ENCODE measurements at places on chromosomes 6 and 20.

DNA sequence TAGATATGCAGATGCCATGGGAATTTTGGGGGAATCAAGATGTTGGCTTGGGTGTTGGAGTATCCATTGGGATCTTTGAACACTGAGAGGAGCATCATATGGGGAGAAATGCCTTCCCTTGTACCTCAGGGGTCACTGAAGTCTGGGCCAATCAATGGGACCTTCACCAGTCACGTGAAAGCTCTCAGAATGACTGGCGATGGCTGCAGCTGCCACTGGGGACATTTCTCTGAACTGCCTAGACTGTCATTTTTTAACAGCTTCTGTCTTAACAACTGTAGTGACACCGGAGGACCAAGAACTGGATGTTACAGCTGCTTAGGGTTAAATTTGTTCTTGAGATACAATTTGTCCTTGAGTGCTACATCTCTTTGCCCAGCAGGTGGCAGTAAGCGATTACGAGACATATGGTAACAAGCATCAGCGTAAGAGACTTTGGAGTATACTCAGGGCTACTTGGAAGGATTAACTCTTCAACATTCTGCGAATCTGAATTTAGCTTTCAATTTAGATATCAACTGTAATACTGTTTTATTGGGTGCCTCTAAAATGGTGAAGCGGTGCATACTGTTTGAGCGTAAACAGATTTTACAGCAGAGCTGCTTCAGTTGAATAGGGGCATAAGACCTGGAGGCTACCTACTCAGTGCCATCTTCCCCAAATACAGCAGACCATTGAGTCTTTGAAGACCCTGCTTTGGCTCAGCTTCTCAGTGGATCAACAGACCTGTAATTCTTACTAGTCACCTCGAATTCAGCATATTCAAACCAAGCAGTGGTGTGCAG, 36.0 kb downstream of the CCN2 start:
- DNase-seq, result peak; percentile 84

- no peak for DNase-seq
Observed at GRCh38 chr6:13038741-13039190, 289.6 kb downstream of the TBC1D7 start.

GRCh38 chr20:15379681-15380296, 1042.4 kb upstream of the FLRT3 start:
- DNase-seq, result no peak

GRCh38 chr20:25294459-25295385, 46.8 kb downstream of the PYGB start:
- DNase-seq, result peak; percentile 31

DNA sequence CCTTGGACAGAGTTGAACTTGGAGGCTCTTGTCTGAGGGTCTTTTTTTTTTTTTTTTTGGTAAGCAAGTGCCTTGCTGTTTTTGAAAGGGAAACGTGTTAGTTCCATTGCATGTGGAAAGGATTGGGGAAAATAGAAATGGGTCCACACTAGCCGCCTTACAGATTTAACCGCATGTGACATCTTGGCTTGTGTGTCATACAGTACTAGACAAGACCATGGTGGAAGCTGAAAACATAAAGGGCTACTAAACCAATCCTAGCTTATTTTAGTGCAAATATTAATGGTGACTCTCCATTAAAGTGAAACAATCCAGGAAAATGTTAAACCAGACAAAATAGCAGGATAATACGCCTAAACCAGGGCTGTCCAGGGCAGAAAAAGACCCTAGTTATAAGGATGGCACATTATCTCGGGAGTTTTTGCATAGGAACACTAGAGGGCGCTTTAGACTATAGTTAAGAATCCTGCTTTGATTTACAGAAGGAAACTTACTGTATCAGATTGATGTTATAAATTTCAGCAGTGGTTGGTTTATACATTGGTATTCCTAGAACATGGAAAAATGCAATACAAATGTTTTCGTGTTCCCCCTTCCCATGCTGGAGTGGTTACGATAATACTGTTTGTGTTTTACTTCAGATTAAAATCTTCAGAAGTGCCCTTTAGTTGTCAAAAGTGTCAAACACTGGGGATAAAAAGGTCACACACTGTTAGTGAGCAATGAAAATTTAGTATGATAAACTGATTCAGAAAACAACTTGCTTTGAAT, 59.8 kb upstream of the DEK start:
- peak; percentile 55 for DNase-seq

GRCh38 chr6:109298605-109299264, 83.5 kb downstream of the CD164 start:
- no peak for DNase-seq

GRCh38 chr6:111713236-111713635, 107.6 kb upstream of the TRAF3IP2 start:
- DNase-seq, result no peak

DNA sequence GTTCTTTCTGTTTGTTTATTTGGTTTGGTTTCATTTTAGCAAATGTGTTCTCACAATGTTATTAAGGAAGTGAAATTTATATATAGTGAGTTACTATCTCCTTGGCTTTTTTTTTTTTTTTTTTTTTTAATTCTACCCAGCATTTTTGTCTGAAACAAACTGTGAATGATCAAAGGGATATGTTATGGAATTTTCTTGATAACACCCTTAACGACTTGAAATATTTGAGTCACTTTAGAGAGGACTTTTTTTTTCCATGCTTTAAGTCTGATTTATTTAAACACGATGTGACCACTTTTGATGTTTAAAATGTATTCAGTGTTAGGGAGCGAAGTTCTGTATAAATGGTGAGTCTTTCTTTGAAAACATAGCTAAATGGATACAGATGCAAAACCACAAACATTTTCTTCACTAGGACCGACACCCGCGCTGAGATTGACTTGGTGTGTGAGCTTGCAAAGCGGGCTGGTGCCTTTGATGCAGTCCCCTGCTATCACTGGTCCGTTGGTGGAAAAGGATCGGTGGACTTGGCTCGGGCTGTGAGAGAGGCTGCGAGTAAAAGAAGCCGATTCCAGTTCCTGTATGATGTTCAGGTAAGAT, 149.7 kb downstream of the MTHFD1L start:
- DNase-seq, result peak; percentile 28

GRCh38 chr20:40843251-40843650, 154.2 kb upstream of the MAFB start:
- DNase-seq, result peak; percentile 21

GRCh38 chr6:10585209-10585845, 64.2 kb downstream of the GCNT2 start:
- no peak for DNase-seq

DNA sequence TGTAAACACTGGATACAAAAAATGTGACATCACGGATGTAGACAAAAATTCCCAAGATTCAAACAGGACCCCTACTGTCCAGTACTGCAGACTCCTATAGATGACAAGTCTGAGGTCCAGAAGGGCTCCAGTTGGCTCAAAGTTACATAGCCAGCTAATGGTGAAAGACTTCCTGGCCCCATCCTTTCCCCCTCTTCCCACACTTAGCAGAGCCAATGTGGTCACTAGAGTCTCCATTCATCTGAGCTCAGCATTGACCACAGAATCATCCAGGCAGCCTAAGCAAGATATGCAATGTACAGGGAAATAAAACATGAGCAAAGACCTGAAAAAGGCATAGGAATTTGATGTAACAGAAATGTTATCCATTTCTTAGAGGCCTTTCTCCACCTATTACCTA, 180.5 kb downstream of the ADAT2 start:
- peak; percentile 87 for DNase-seq

GRCh38 chr6:131789219-131789618, 18.6 kb upstream of the ENPP1 start:
- no peak for DNase-seq

DNA sequence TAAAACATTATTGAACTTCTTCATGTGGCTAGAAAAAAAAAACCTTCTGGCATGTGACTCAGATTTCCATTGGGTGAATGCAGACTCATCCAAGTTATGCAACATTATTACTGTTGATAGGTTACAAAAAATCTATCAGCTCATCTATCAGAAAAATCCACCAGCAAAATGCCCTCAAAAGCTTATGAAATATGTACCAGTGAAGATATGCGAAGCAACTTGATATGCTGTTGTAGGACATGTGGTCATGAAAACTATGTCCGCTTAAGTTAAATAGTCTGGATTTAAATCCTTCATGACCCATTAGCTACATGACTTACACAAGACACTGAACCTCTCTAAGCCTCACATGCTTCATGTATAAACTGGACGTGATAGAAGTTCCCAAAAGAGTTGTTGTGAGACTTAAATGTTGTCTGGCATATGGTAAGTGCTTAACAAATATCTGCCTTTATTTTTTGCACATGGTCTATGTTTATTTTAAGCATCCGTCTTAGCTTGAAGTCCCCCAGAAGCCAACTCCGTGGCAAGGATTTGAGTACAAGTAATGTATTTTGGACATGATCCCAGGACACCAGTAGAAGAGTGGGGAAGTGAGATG, 12.5 kb upstream of the BFSP1 start:
- peak; percentile 87 for DNase-seq

DNA sequence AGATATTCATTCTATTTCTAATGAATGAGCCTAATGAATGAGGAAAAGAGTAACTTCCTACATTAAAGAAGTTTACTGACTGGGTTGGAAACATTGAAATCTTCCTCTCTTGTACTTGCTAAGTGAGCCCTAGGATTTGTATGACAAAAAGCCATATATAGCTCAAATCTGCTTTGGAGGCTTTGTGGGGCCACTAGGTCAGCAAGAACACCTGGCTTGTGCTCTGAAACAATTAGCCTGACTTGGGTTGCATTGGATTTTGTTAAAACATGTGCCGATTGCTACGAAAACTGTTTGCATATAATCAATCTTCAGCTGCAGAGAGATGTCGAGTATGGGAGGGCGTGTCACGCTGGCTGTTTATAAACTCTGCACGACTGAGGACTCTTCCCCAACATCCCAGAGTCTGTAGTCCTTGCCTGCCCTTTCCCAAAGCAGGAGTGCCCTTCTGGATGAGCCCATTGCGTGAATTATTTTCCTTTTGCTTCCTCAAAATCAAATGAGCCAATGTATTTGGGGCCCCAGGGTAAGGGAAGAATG, 684.8 kb downstream of the DHX35 start:
- DNase-seq, result no peak

Measured in AG10803 (cell line).